Activated CD4-positive, alpha-beta memory T cell treated with anti-CD3 and anti-CD28 coated beads, Interleukin-2, amount 10 ng/mL, durations not matched to agents 7 days and 5 days (primary cell): ENCODE measurements at places on chromosomes 11 and 22.
A peak's percentile ranks its signal among the peaks of the same experiment; 100 is the strongest.

- DNase-seq: no peak
These were observed 4.2 kb upstream of the OSM start for GRCh38 chr22:30270832-30271231.

DNA sequence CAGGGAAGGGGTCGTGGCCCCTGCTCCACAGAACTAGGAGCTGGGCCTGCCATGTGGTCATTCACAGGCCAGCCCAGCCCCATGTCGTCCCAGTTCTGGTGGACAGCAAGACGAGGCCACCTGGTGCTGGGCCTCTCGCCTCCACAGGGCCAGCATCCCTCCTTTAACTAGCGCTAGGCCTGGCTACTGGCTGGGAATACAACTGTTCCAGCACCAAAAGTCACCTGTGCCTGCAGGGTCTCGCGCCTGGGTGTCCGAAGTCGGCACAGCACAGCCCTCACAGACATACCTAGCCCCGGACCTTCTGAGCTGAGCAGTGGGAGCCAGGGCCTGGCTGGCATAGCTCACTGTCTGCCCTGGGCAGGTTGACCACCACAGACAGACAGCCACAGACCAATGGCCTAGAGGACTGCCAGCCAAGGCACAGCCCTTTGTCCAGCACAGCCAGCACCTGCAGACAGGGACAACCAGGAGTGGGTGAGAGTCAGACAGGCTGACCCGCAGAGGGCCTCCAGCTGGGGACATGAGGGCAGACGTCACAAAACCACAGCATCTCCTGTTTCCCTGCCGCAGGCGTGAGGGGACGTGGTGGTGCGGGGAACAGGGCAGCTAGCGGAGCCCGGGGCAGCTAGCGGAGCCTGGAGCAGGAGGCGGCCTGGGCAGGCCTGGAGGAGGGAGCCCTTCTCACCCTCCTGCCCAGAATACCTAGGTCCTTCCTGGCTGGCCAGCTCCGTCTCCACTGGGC, 27.2 kb upstream of the TH start:
- no peak for DNase-seq

- no peak for DNase-seq
These were observed 5.4 kb downstream of the KREMEN1 start for GRCh38 chr22:29078036-29078868.

GRCh38 chr22:27517361-27518155, 284.0 kb downstream of the MN1 start:
- DNase-seq: no peak

- DNase-seq: no peak
These were observed 24.8 kb downstream of the ARVCF start for GRCh38 chr22:19991645-19992451.

DNA sequence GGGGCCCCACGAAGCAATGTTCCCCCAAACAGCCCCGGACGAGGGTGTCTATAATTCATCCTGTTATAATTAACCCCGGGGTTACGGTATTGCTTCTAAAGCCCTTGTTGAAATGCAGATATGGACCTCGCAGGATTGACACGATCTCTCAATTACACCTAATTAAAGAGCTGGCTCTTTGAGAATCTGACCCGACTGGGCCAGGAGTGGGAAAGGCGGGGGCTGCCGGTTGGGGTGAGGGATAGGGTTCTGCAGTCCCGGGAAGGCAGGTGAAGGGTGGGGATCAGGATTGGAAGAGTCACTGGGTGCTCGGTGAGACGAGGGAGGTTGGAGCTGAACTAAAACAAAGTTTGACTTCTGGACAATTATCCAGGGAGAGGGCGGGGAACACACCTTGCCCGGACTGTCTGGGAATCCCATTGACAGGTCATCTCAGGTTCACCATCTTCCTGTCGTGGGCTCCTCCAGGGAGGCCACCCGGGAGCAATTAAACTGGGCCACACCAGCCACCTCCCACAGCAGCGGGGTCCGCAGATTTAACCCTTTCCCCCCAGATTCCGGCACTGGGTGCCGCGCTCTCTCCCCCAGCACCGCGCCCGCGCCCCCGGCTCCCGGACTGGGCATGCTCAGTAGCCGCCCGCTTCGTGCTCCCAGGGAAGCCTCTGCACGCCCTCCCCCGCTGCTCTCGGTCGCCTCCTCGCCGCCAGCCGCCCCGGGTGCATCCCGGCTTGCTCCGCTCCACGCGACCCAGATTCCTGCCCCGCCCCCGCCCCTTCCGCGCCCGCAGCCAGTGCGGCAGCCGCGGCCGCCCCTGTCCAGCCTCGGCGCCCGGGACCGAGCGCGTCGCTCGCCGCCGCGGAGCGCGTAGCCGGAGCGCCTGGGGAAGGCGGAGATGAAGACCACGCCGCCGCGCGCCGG, at the start of gene ELMOD1:
ELMOD1 (plus strand) TSS at position 688 of the 918 bp plus-strand sequence. CDS start 27,043 bp downstream, outside the sequence.
- peak; percentile 32 for DNase-seq

DNA sequence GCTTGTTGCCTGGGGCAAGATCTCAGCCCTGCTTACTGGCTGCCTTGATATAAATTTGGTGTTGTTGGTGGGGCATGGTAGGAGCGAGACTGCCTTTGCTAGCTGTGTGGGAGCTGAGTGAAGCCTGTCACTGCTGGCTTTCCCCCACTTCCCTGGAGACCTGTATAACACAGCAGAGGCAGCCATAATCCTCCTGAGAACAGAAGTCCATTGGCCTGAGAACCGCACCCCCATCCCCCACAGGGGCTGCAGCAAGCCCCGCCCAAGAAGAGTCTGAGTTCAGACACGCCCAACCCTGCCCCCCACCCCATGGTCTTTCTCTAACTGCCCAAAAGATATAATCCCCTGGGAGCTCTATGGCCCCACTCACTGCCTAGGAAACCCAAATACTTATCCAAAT, 39.2 kb upstream of the ARHGAP42 start:
- no peak for DNase-seq

- no peak for DNase-seq
These were observed 20.1 kb downstream of the ST14 start for GRCh38 chr11:130179396-130180306.

GRCh38 chr11:64355078-64355940, 3.7 kb upstream of the RPS6KA4 start:
- peak; percentile 26 for DNase-seq

DNA sequence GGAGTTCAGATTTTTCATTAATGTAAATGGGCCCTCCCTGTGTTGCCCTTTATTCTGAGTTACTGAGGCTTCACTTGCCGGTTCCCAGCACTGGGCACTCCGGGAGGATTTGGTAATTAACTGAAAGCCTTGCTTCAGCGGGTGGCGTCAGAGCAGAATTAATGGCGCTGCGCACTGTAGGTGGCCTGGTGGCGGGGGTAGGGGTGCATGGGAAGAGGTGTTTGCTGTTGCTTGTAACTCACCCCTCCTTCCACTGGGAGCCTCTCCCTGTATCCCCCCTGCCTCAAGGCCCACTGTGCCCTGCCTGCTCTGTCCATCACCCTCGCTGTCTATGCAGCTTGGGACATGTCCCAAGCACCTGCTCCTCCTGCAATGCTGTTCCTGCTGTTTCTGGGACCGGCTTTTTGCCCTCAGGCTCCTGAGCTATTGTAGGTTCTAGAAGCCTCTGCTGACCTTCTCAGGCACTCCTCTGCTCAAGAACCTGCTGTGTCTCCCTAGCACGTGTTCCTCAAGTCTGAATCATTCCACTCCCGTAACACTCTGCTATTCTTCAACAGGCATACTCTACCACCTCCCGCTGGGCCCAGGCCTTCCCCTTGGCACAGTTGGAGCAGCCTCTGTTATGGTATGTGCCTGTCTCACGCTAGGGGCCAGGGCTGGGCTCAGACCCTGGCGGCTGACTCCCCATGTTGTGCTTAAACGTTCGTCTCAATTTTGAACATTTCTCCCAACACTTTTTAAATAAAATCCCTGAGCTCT, 24.4 kb downstream of the ARHGAP8 start:
- no peak for DNase-seq

DNA sequence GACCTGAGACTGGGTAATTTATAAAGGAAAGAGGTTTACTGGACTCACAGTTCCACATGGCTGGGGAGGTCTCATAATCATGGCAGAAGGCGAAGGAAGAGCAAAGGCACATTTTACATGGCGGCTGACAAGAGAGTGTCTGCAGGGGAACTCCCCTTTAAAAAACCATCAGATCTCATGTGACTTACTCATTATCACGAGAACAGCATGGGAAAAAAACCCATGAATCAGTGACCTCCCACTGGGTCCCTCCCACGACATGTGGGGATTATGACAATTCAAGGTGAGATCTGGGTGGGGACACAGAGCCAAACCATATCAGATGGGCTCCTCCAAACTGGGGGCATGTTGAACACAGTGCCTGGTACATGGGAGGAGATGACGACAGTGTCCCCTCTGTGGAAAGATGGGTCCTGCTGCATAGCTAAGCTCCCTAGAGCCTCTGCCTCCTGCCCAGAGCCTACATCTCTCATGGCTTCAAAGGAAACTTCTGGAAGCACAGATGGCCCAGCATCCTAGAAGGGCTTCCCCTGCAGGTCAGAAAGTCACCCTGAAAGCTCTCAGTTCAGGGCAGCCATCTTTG, 46.1 kb downstream of the MYEOV start:
- peak; percentile 12 for DNase-seq

DNA sequence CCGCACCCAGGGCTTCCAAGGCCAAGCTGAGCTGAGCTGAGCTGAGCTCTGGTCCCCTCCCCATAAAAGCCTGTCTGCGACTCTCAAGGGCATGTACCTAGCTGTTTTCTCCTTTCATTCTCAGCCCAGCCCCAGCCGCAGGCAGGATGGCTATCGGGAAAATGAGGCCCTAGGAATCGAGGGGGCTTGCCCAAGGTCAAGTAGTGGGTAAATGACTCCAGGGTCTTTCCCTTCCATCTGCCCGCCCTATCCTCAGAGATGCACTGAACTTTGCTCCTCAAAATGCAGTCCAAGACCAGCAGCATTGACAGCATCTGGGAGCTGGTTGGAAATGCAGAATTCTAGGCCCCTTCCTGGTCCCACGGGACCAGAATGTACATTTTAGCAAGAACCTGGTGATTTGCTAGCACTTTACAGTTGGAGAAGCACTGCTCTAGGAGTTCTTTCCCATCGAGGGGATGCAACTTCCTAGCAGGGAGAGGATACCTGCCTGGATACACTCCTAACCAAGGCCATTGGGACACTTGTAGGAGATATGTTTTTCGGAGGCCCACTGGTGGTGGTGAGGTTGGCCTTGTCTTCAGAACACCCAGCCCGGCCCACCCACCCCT, 43.2 kb upstream of the ACCSL start:
- no peak for DNase-seq

GRCh38 chr11:94910779-94911178, 62.6 kb downstream of the CWC15 start:
- no peak for DNase-seq

GRCh38 chr11:21556926-21557325, 636.0 kb upstream of the ANO5 start:
- no peak for DNase-seq

DNA sequence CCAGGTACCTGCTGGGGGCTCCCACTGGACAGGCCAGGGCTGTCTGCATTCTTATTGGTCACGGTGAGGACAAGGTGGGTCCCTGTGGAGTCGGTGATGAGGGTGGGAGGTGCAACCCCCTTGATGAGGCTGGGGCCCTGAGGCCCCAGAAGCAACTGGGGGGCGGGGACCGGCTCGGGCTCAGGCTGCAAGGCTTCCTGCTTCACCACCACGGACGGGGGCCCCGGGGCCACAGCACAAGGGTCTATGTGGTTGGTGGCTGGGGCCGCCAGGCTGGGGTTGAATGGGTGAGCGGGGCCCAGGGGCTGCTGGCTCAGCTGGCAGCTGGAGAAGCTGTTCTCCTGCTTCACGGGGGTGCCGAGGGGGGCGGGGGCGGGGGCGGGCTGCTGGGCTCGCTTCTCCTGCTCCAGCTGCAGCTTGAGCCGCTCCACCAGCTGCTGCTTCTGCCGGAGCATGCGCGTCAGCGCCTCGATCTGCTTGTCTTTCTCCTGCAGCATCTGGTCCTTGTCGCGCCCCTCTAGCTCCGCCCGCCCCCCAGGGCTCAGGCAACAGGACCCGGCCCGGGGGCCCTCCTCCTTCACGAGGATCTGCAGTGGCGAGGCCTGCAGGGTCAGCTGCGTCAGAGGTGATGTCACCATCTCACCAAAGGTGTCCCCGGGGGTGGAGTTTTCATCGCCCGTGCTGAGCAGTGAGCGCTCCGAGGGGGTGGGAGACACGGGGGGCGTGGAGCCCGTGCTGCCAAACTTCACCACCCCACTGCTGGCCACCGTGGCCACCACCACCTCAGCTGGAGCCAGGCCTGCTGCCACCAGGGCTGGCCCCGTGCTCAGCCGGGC, 48.2 kb downstream of the SGSM3 start:
- DNase-seq: no peak

- DNase-seq: no peak
These were observed 52.0 kb downstream of the BCR start for GRCh38 chr22:23232094-23232905.

DNA sequence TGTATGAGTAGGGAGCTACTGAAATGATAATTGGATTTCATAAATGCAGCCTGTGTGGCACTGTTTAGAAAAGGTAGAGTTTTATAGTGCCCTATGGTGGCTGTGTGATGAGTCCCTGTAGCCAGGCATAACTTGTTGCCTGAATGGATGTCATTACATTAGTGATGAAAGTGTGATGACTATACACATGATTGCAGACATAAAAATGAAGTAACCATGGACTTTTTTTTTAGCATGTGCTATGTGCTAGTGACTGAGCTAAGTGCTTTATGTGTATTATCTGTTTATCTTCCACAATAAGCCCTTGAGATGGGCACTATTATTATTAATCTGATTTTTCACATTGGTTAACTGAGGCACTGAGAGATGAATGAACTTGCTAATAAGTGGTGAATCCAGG, 13.5 kb upstream of the GRAMD1B start:
- DNase-seq: no peak

DNA sequence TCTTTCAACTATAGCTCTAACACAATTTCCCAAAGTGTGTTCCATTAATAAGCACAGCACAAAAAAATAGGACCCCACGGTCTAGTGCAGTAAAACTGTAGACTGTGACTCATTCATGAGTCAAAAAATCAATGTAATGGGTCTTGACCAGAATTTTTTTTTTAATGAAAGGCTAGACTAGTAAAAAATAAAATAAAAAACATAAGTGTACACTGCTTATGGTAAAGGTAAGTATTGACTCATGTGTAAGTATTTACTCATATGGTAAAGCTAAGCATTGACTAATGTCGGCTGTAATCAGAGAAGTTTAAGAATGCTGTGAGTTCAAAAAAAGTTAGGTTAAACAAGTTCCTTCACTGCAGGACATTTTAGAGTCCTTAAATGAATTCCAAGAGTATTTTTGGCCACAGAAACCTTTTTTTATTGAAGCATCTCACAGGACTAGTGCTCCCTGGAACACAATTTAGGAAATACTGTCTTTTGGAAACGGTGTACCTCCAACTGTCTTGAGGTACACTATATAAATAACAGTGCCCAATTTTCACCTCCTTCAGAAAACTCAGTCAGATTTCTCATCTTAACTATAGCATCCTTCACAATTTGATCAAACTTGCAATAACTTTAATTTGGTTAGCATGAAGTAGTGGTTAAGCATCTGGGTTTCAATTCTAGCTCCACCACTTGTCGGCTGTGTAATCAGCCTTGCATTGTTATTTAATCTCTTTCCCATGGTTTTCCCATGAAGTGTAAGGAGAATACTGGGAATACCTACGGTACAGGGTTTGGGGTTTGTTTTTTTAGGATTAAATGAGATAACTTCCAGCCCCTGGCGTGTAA, 2.1 kb downstream of the CCDC73 start:
- DNase-seq: no peak

GRCh38 chr11:32583459-32584271, at the start of gene EIF3M:
TSS of gene EIF3M (plus strand) at chr11:32583831. CDS start at chr11:32583888, 57 bp downstream.
- peak; percentile 96 for DNase-seq
